Esophagus mucosa (tissue), 1 donor: ENCODE measurements at places on chromosomes 12 and 14.
A peak's percentile ranks its signal among the peaks of the same experiment; 100 is the strongest.

DNA sequence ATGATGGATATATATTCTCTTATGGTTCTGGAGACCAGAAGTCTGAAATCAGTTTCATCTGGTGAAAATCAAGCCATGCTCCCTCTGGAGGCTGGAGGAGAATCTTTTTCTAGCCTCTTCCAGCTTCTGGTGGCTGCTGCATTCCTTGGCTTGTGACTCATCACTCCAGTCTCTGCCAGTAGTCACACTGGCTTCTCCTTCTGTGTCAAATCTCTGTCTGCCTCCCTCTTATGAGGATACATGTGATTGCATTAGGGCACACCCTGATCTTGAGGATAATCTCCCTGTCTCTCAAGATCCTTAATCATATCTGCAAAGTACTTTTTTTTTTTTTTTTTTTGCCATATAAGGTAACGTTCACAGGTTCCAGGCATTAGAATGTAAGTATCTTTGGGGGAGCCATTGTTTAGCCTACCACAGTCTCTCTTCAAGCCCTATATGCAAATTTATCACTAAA is 17.7 kb downstream of the DNAL1 start:
- ATAC-seq, result peak; percentile 99

- ATAC-seq, result no peak
These were observed 248.6 kb upstream of the NOVA1 start for GRCh38 chr14:26846388-26846787.

GRCh38 chr12:42508913-42509460 is 80.6 kb downstream of the PRICKLE1 start:
- no peak for ATAC-seq

DNA sequence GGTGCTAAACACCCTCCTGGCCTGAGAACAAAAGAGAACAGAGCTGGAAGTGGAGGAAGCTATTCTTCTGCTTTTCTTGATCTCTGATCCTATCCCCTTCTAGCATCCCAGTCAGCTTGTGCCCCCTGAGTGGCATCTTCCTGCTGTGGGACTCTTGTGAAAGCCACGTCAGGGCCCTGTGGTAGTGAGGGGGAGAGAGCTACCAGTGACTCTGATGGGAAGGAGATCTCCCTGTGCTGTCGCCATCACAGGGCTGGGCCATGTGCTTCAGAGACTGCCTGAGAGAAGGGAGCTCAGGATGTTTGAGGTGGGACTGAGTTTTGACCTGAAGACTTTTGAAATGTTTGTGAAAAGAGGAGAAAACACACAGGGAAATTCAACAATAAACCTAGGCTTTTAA is 107.6 kb upstream of the FUT8 start:
- no peak for ATAC-seq

- no peak for ATAC-seq
These were observed 26.6 kb downstream of the ETV6 start for GRCh38 chr12:11676052-11676451.

DNA sequence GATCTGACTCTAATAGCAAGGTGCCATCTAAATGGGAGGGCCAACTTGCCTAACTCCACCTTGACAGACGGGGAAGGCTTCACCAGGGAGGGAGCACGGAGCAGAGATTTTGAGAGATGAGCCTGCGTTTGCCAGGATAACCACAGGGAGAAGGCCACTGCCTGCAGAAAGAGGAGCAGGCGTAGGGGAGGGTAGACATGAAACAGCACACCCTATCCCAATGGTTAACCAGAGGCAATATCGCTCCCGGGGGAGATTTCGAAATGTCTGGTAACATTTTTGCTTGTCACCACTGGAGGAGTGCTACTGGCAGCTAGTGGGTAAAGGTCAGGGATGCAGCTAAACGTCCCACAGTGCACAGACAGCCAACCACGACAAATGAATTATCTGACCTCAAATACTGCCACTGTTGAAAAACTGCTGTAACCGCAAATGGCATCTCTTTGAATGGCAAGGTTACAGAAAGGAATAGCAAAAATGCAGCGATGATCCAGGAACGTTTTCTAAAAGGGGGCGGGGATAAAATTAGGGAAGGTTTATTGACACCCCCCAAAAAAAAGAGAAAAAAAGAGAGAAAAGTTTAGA is 126.0 kb upstream of the ATF7IP start:
- ATAC-seq, result peak; percentile 57

- ATAC-seq, result peak; percentile 88
These were observed 14.4 kb upstream of the CD27 start for GRCh38 chr12:6430124-6430989.

GRCh38 chr12:19390051-19390598 is 49.2 kb upstream of the AEBP2 start:
- ATAC-seq, result peak; percentile 69

- ATAC-seq, result peak; percentile 21
These were observed 8.0 kb downstream of the YY1 start for GRCh38 chr14:100246809-100247428.

DNA sequence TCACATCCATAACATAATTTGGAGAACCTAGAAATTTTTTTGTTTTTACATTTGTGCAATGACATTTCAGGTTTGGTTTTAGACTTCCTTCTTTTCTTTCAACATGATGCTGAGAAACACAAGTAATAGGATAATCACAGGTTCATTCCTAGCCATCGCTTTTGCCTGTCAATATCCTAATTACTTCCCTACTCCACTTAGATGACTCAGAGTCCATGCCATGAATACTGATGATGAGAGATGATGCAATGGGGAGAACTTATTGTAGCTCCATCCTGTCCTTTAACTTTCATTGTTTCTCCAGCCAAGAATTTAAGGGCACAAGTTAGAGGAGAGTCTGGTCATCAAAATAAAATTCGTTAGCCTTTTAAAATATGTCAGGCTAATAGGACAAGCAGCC is 101.3 kb downstream of the PTPRO start:
- no peak for ATAC-seq

DNA sequence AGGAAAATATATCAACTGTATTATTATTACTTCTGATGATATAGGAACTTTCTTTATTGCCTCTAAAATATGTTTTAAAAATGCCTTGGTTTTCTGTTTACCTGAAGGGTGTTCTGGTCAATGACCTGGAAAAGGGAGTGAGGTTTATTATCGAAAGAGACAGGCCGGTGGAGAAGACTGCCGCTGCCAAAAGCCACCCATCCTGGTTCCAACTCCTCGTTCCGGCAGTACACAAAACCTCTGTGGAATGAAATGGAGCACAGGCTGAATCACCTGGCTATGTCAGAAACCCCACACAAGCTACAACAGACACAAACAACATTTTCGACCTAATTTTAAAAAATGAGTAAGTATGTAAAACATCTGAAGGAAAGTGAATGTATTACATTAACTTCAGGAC is 73.6 kb downstream of the HECTD4 start:
- ATAC-seq, result no peak

GRCh38 chr12:65891987-65892481 is 67.8 kb downstream of the HMGA2 start:
- peak; percentile 78 for ATAC-seq

- peak; percentile 92 for ATAC-seq
These were observed at the start of gene ARF3 for GRCh38 chr12:48957141-48958048. TSS of gene ARF3 (minus strand) at chr12:48957487. CDS start at chr12:48941095, 16,392 bp downstream.

DNA sequence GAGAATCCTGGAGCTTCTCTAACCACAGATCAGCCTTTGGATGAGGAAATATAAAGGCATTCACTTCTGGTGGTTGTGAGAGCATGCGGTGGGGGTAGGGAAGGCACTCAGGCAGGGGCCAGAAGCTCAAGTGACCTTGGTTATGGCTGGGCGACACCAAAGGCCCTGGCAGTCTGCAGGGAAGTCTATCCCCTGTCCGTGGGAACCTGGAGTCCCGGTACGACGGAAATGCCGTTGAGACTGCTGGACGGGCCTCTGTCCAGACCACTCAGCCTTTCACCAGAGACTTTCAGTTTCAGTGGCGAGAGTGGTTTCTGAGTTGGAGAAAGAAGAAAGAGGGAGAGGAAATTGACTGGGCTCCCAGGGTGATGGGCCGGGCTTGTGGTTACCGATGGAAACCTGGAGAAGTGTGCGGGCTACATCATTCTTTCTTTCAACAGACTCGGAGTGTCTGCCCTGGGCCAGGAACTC is 20.9 kb downstream of the ISCA2 start:
- no peak for ATAC-seq

GRCh38 chr12:19205120-19205519 is 75.6 kb downstream of the PLEKHA5 start:
- ATAC-seq, result no peak

DNA sequence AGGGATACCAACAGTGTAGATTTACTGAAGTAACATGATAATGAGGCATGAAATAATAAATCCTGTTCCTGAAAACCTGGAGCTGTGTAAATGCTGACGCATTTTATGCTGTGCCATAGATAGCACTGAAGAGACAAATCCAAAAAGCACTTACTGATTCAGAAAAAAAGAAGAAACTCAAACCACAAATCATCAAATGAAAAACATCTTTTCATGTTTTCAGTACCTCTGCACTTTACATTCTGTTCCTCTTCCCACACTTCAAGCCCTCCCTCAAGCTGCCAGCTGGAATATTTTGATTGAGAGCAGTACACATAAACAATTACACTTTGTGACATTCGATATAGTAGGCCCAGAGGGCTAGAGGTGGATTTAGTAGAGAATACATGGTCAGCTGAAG is 362.3 kb downstream of the NAV3 start:
- ATAC-seq, result no peak

DNA sequence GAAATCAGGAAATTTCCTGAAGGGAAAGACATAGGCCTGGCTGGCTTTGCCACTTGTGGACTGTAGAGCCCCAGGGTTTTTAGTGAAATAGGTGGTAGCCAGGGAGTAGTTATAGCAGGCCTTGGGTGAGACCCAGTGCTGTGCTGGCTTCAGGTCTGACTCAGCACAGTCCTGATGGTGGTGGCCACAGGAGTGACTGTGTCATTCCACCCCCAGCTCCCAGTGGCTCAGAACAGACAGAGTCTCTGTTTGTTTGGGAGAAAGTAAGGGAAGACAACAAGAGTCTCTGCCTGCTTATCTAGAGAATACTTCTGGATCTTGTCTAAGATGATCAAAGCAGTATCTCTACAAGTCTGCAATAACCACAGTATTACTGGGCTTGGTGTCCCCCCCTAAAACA is 27.5 kb upstream of the OR6J1 start:
- no peak for ATAC-seq

GRCh38 chr14:97361958-97362357 is 564.8 kb downstream of the VRK1 start:
- no peak for ATAC-seq

DNA sequence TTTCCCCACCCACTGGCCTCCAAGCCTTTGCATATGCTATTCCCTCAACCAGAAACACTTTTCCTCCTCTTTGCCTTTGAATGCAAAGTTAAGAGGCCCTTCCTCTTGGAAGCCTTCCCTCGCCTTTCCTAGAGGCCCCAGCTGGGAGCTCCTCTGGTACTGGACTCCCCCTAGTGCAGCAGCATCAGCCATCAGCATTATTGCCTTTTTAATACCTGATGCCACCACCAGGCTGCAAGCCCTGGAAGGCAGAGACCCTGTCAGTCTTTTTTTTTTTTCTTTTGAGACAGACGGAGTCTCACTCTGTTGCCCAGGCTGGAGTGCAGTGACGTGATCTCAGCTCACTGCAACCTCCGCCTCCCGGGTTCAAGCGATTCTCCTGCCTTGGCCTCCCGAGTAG is 19.1 kb upstream of the PLA2G1B start:
- ATAC-seq, result no peak

DNA sequence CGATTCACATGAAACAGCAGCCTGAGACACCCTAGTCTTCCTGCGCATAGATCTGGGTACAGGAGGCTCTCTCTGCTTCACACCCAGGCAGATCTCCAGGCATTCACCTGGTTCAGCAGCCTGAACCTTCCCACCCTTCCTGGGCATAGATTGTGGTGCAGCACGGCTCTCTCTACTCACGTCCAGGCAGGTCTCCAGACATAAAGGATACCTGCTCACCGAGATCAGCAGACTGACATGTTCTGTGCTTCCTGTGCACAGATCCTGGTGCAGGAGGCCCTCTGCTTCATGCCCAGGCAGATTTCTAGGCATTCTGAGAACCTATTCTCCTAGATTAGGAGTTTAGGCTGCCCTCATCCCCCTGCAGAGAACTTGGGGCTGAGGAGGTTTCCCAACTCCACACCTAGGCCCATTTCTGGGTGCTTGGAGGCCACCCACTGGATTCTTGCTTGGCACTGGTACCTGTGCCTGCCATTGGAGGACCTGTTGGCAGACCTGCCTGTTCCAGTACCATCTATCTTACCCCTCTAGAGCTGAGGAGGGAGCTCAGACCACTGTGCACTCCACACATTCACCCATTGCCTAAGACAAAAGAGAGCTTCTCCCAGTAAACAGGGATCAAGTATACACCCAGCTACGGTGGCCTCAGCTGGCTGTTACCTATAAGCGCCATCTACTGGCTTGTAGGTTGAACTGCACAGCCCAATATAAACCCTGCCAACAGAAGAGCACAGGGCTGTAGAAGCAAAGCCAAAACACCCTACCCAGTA is 28.0 kb upstream of the GARIN6 start:
- peak; percentile 84 for ATAC-seq

GRCh38 chr12:123912415-123913380 is 59.9 kb downstream of the CCDC92 start:
- no peak for ATAC-seq

GRCh38 chr12:27355979-27356378 is 23.3 kb downstream of the BMAL2 start:
- no peak for ATAC-seq

- ATAC-seq, result peak; percentile 83
These were observed 10.9 kb downstream of the LRTM2 start for GRCh38 chr12:1830981-1831963.

GRCh38 chr12:6288235-6288634 is 22.2 kb upstream of the PLEKHG6 start:
- ATAC-seq, result peak; percentile 62

GRCh38 chr12:109255377-109255776 is 53.7 kb downstream of the FOXN4 start:
- no peak for ATAC-seq

DNA sequence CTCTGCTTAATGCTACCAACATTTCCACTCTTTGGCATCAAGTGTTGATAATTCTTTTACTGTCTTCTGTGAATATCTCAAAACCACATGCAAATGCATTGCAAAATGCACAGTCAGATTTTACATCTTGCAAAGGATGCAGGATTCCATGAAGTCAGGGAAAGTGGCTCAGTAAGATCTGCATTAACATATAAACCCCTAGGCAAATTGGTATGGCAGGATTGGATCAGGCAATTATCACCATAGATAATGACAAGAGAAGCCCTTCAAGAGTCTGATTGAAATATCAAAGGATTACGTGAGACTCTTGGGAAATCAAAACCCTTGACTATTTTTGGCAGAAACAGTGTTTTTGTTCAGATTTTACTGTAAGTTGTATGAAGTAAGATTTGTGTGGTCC is 71.0 kb downstream of the TMTC2 start:
- no peak for ATAC-seq

DNA sequence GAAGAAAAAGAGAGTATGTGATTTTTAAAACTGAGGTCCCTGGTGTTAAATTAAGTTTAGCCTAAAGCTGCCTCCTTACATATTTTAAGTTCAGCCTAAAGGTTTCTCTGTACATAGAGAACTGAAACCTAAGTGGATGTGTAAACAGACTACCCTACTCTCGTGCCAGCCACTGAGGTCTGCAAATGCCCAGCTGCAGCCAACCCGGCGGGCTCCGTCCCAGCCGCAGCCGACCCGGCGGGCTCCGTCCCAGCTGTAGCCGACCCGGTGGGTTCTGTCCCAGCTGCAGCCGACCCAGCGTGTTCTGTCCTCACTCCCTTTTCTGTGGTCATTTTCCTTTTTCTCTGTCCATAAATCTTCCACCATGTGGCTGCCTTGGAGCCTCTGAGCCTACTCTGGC is 97.2 kb upstream of the SFSWAP start:
- ATAC-seq, result no peak

GRCh38 chr12:10067942-10068341 is 30.8 kb downstream of the CLEC1A start:
- no peak for ATAC-seq
